ENCODE measurements at places on chromosomes 12 and 14.

GRCh38 chr14:72643317-72643801 lies 250.5 kb downstream of the DPF3 start:
- DNase-seq: no peak

- peak; percentile 32 for DNase-seq
Observed at GRCh38 chr14:22980672-22981089, 1.7 kb downstream of the AJUBA start.

GRCh38 chr12:50282721-50283228 lies 545 bp downstream of the LIMA1 start:
- no peak for DNase-seq

DNA sequence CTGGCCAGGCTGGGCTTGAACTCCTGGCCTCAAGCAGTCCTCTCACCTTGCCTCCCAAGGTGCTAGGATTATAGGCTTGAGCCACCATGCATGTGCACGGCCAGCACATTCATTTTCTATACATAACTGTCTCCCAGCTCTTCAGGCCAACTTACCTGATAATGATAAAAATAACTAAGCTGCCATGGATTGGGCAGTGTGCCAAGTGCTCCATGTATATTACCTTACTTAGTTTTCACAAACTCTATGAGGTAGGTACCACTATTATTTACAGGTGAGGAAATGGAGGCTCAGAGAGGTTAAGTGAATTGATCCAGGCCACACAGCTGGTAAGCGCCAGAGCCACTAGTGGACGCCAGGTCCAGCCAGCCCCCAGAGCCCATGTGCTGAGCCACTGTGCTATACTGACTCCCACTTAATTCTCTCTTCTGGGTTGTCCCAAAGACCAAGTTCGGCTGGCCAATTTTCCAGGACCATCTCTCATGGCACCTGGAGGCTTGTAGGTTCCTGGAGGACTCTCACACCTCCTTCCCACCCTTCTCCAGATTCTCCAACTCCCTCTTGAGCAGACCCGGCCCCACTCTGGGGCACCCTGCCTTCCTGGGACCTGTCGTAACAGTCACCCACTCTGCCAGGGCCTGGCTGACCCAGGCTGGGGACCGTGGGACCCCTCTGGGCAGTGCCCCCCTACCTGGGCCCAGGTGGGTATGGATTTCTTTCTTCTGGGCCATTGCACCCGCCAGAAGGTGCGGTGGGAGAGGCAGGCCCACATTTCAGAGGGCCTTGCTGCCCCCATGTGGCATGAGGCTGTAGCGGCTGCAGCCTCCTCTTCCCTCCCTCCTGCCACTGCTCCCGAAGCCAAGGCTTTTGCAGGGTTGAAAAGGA lies 30.2 kb upstream of the CIPC start:
- DNase-seq: peak; percentile 66

DNA sequence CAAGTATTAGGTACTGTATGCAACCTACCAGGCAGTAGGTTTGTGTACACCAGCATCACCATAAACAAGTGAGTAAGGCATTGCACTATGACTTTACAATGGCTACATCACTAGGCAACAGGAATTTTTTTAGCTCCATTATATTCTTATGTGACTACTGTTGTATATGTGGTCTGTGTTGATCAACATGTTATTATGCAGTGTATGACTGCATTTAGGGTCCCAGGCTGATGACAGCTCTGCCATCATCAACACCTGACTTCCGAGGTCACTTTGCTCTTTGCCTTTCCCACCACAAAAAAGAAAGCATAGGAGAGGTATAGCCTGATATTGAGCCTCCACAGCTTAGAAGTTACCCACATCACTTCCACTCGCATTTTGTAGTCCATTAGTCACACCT lies 217.5 kb upstream of the PELI2 start:
- no peak for DNase-seq

DNA sequence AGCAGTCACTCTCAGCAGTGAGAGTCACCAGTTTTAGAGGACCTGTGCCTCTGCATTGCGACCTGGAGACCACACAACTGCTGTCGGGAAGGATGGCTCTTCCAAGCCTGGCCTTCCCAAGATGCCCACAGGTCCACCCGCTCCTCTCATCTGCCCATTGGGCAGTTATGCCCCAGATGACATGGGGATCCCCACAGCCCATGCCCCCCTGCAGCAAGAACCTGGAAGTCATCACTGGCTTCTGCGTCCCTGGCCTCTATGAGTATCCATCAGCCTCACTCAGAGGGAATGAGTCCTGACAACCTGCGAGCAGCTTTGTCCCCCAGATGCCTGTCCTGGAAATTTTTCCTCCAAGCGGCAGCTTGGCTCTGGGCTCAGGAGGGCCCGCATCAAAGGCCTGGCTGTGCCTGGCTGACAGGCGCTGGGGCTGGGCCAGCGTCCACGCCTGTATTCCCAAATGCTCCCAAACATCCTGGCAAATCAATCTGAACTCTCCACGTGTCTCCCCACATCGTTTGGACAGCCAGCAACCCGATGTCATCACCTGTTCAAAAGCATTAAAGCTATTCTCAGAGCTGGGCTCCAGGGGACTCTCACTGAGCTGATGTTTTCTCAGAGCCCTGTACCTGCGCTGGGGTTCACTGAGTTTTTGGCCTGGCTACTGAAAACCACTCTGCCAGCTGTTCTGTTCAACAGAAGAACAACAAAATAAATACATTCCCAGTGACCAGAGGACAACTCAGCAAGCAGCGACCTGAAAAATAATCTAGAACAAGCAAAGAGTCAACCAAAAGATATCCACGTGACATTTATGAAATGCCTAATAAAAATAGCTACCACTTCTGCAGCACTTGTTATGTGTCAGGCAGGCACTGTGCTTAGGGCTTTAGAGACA lies 57.8 kb downstream of the CLMN start:
- no peak for DNase-seq

- no peak for DNase-seq
Observed at GRCh38 chr12:92961949-92962348, 32.9 kb upstream of the EEA1 start.

- DNase-seq: no peak
Observed at GRCh38 chr12:2016862-2017545, 12.7 kb upstream of the DCP1B start.

GRCh38 chr14:56004786-56005185 lies 113.4 kb upstream of the PELI2 start:
- peak; percentile 41 for DNase-seq

- no peak for DNase-seq
Observed at GRCh38 chr14:51883232-51883631, 22.8 kb downstream of the GNG2 start.

GRCh38 chr14:55938249-55938791 lies 179.9 kb upstream of the PELI2 start:
- no peak for DNase-seq

- no peak for DNase-seq
Observed at GRCh38 chr12:98238515-98239130, 276.8 kb upstream of the TMPO start.

- no peak for DNase-seq
Observed at GRCh38 chr14:28300356-28300755, 466.2 kb upstream of the FOXG1 start.

GRCh38 chr12:106019144-106019543 lies 119.6 kb downstream of the NUAK1 start:
- DNase-seq: no peak

DNA sequence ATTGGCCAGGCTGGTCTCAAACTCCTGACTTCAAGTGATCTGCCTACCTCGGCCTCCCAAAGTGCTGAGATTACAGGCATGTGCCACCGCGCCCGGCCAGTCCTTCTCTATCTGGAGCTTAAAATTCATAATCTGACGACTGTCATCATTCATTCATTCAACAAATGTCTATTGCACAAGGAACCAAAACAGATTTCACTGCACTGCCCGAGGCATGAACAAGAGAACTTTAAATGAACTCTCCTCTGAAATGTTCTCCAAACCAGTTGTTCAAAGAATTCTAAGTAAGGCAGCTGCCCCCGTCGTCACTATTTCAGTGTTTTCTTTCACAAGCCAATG lies 44.8 kb upstream of the METAP2 start:
- no peak for DNase-seq

DNA sequence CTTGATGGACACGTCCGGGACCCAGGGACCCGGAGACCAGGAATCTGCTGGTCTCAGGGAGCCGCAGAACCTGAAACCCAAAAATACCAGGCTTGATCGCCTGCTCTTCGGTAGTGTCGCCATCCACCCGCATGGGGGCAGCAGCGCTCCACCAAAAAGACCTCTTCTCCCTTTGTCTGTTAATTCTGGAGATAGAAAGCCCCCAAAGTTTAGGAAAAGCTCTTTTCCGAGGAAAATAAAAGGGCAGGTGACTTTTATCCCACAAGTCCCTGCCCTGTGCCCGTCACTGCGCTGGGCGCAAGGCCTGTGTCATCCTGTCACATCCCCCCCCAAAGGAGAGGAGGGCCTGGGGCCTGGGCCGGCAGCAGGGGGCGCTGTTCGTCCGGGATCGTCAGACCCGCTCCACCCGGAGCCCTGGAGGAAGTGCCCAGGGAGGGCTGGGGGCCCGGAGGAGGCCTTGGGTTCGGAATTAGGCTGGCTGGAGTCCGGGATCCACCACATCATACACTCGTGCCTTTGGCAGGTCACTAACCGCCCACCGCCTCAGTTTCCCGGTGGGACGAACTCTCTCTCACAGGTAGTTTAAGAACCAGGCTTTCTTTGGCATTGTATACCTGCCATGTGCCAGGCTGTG lies 31.9 kb downstream of the DAD1 start:
- peak; percentile 89 for DNase-seq

DNA sequence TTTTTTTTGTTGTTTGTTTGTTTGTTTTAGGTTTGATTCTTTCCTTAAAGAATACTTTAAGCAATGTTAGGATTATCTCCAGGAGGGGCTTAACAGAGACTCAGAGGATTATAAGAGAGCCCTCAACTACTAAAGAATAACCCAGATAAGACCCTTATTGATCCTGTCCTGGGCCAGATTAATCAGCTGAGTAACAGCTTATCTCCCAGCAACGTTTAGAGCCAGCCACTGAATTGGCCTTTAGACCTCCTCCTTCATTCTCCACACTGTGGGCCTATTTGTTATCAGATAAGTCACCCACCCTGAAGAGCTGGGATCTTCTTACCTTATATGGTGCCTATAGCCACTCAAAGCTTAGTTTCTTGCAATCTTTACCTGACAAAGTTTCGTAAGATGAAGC lies 71.1 kb downstream of the FIGNL2 start:
- DNase-seq: no peak

DNA sequence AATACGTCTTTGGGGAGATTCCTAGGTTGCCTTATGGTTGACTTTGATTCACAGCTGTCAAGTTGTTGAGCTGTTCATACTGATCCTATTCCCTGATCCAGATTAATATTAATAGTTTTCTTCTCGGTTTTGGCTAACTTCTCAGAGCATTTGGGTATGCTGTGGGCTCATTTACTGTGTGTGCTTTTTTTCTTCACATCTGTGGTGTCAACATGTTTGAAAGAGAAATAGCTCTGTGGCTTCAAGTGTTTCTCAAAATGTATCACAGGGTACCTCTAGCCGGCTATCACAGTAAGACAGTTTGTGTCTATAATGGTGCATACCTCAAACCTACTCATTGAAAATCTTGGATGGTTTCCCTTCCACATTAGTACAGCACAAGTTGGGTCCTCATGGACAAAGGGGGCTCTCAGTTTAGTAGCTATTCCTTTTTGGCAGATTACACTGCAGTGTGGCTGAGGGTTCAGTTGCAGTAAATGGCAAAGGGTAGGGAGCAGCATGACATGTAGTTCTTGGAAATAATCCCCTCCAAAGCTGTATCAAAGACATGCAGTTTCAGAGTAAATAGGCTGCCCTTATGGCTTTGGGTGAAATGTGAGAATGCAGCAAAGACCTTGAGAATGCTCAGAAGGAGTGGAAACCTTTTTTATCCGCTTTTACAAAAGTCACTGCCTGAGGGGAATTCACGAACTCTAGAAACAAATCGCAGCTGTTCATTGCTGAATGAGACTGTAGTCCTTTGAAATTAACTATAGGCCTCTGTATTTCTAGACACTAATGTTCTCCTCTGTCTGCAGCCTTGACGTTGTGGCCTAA lies 102.4 kb upstream of the ATF1 start:
- DNase-seq: no peak

DNA sequence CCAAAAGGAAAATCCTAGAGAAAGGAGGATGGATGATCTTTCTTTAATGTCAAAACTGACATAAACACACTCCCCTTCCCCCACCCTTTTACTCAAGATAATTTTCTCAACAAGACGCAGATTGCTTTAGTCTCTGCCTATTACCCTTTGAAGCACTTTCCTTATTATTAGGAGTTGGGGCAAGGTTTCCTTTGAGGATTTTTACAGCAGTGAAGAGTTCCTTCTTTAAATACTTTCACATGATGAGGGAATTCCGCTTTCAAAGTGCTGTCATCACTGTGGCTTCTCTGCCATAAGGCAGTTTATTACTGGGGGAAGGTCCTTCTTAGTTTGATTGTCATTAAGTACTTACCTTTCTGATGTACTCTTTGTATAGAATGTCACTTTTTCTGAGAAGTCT lies 172.1 kb downstream of the MSRB3 start:
- DNase-seq: no peak

Data from CD4-positive, alpha-beta T cell treated with Interferon alpha-2 for 1 hour (primary cell).